Esophagus squamous epithelium (tissue), 5 donors: ENCODE measurements at places on chromosomes 5 and 9.

DNA sequence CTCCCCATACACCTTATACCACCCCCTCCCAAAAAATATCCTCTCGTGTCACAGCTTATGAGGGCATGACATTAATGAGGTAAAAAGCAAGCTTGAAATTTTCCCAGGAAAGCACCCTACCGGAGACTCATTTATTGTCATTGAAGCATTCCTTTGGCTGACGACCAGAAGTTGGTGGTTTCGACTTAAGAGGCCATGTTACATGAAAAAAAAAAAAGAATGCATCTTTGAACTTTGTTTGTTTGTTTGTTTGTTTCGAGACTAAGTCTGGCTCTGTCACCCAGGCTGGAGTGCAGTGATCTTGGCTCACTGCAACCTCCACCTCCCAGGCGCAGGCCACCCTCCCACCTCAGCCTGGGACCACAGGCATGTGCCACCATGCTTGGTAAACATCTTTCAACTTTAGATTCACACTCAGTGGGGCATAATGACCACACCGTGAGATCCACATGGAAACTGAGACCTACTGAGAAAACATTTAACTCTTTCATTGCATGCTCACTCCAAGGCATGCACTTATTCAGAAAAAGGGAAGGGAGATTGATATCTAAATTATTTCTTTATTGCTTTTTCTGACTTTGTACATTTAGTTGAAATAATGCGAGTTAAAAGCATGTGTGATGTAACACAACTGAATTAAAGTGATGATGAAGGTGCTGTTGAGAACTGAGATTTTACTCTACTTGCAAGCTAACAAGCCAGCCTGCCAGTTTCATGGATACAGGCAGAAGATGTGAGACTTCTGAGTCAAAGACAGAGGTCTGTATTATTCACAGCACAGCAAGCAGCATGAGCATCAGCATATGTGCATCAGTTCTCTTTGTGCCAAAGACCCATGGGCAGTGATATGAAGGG is 5.1 kb upstream of the RAB14 start:
- no peak for DNase-seq

DNA sequence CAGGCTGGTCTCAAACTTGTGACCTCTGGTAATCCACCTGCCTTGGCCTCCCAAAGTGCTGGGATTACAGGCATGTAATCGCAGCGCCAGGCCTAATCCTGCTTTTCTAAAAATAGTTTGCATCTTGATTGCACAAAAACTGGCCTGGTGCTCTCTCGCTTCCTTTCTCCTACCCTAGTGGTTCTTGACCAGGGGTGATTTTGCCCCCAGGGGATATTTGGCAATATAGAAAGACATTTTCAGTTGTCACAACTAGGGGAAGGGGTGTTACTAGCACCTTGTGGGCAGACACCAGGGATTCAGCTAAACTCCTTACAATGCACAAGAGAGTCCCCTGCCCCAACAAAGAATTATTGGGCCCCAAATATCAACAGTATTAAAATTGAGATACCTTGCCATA is 139.8 kb downstream of the DROSHA start:
- DNase-seq: no peak

- no peak for DNase-seq
Observed at GRCh38 chr5:147851578-147851977, 20.1 kb upstream of the SPINK1 start.

DNA sequence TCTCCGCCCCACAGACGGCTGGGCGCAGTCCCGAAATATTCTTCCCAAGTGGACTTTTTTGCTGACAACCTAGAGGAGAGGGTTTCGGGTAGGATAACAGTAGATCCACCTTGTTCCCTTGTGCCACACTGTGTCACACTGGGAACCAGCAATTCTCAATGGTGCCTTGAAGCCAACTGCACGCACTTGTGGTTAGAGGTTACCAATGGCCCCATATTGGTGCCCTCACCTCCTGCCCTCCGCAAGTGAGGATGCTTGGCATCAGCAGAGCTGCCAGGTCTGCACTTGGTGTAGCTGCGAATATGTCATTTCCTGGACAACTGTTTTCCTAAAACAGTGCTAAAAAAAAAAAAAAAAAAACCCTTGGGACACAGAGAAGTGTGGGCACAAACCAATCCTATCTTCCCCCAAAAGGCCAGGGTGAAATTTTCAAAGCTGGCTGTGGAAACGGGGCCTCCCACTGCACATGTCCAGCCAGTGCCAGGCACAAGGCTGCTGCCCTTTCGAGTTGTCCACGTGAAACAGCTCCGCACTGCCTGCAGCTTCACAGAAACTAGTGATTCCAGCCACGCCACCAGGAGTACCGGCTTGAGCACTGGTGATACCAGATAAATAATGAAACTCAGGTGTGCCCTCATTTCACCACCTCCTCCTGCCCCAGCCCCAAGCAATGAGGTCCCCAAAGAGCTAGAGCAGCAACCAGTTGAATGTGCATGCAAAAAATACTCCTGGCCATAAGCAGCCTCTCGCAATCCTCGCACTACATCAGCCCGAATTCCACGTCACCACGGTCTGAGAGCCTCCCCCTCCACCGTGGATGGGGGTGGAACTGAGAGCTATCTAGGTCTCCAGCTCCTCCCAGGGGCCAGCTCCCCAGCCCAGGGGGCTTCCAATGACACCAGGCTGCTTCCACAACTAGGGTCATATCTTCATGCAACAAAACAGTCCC is 51.2 kb downstream of the USP20 start:
- no peak for DNase-seq

DNA sequence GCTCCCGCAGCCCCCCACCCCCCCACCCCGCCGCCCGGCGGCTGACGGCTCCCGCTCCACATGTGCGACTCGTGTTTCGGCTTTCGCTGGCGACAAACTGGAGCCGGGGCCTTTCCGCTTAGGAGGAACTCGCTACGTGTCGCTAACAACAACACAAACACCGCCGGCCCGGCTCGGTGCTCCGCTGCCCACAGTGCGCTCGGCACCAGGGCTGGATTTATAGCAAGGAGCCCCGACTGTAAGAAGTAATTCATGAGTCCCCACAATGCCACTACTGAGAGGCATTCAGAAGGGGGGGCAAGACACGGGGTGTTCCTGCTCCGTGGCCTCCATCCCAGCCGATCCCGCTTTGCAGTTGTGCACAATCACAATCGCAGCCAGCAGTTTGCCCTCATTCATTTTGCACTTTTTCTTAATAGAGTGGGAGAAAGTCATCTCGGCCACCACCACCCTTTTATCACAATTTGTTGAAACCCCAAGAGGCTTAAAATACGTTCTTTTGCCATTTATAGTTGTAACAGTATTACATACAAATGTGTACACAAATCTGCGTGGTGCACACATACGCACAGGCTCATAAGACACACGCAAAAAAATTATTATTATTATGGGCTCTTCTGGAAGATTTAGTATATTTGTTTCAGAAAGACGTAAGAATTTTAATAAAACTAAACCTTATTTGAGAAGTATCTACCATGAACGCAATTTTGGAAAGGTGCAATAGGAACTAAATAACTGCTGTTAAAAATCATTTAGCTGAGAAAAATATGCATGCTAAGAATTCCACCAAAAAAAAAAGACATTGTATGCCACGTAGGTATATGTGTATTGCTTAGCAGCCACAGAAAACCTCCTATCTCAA is 48.1 kb downstream of the EBF1 start:
- DNase-seq: no peak

DNA sequence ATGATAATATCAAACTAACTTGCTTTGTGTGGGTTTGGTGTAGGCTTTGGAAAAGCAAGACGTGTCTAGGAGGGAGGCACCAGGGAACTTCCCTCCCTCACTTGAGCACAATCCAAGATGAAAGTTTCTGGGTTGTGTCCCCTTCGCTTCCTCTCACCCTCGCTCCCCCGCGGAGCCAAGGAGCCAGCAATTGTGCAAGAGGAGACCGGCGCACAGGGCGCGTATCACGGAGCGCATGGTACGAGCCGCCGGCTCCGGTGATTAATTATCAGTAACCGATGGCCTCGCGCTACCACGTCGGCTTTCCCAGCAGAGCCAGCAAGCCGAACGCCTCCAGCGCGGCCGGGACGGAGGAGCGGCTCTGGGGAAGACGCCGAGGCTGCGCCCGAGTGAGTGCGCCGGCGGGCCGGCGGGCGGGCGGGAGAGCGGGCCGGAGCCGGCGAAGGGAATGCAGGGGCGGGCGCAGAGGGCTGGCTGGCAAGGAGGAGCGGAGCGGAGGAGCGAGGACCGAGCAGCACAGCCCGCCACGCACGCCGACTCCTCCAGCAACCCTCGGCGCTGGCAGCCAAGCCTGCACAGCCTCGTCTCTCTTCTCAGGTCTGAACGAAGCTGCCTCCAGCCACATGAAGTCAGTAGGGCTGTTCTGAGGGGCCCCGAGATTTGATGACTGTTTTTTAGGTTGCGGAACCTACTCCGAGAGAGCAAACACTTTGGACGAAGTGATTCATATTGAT is 143.6 kb downstream of the BNC2 start:
- no peak for DNase-seq

DNA sequence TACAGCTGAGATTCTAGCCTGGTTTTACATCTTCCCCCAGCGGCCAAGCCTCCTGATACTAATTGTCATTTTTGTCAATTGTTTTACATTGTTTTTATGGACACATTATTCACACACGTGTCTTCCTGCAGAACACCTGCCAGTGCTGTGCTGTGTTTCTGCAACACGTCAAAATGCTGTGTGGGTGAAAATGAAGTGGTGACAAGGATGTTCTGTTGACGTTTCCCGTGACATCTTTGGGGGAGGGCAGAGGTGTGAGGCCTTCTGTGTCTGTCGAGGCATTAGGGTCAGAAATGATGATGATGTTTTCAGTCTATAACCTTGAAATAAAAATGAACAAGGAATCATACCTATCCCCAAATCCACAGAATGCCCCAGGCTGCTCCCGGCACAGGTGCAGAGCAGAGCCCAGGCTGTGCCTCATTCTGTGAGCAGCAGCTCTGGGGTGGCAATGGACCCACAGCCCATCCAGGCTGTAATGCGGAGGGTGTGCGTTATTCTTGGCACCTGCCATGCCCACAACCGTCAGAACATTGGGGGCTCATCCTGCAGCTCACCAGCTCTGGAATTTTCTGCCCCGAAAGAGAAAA is 23.6 kb upstream of the CEP72 start:
- DNase-seq: no peak

DNA sequence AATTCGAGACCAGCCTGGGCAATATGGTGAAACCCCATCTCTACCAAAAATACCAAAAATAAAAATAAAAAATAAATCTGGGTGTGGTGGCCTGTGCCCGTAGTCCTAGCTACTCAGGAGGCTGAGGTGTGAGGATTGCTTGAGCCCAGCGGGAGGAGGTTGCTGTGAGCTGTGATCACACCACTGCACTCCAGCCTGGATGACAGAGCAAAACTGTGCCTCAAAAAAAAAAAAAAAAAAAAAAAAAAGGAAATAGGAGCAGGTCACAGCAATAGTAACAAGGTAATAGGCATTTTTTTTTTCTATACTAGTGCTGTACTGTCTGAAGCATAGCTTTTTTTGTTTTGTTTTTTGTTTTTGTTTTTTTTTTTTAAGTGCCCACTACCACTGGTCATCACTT is 5.8 kb downstream of the LRRC70 start:
- DNase-seq: no peak

- no peak for DNase-seq
Observed at GRCh38 chr5:179080724-179081123, 20.6 kb downstream of the ZNF354C start.

DNA sequence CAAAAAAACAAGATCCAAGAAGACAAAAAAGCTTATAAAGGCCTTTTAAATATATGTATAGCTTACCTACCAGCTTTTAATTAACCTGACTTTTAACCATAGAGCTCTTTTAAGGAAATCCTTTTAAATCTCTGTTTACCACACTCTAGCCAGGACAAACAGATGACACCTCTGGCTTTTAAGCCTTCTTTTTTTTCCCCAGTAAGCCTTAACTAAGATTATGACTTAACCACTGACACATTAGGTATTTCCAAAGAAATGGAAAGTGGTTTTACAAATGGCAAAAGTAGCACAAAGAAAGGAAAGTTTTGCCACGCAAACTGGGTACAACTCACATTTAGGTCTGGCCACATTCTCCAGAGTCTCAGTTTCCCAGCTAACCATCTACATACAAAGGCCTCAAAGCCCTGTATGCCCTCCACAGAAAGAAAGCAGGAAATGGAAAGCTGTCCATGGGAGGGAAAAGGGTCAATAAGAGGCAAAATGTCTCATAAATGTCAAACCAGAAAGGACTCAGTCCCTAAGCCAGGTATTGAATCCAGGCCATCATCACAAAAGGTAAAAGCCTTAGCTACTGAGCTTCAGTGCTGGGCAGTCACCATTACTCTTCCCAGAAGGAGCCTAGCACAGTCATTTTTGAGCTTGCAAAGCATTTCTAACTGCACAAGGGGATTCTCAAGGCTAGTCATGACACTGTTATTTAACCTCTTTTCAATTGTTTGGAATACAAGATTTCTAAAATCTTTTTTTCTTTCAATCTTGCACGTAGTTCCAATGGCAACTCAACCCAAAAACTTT is 19.7 kb downstream of the TMEM161B start:
- DNase-seq: no peak

DNA sequence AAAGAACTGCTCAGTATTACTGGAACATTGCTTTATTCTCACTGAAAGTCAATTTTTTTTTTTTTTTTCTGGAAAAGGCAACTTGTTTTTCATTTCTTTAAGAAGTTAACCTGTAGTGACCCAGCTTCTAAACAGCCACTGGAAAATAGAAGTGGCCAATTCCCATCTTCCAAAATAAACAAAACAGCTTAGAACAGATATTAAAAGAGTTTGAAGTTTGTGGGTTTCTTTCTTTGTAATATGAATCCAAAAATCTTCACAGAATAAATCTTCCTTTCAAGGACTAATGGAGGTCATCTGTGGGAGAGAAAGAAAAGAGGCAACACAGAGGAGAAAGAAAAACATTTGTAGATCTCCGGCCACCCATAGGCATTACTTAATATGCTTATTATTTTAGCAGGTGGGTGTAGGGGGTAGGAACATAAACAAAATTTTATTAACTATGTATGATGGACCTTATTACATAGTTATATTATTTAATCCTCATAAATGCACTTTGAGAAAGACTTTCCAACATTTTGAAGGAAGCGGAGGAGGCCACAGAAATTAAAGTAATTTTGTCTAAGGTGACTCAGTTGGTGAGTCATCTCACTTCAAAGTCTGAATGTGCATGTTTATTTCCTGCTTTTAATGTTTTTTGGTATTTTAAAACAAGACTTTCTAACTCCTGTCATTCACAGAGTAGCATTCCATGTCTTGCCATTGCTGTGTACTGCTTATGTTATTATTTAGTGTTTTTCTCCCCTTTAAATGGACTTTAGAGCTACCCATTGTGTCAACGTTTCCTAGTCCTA is 1791.8 kb upstream of the WWC1 start:
- DNase-seq: no peak
